ENCODE measurements at places on chromosomes 4 and X.

DNA sequence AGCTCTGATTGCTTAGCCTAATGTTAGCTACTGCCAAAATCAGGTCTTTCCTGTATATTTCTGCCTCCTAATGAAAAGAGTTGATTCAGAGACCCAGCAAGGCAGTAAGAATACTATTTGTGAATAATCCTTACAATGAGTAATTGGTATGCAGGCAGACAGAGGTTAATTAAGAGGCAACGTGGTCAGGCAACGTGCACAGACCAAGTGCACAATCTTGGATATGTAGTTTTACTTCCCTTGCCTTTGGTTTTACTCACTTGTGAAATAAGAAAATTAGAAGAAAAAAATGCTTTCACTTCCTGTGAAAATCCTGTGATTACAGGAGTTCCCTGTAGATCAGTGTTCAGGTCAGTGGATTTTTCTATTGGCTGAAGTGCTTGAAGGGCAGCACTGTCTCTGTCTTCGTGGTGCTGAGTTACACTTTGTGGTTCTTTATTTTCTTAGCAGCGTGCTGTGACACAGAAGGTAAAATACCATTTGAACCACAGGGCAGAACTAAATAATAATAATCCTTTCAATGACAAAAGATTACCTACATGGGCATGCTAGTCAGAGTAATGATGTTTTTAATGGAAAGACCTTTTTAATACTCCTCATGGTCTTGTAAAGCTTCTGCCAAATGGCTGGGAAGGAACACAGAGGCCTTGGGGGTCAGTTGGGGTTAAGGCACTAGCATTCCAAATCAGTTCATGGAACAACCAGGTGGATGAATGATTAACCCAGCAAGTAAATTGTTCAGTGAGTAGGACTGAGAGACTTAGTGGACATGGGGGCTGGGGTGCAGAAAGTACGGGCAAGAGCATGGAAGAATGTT lies 430.9 kb downstream of the MAPK10 start:
- DNase-seq: no peak

- DNase-seq: no peak
These were observed 49.2 kb downstream of the PRPS1 start for GRCh38 chrX:107677501-107677901.

- DNase-seq: no peak
These were observed 929.3 kb downstream of the PCDH19 start for GRCh38 chrX:99480728-99481127.

GRCh38 chr4:21790438-21791029 lies 158.0 kb downstream of the KCNIP4 start:
- DNase-seq: no peak

- DNase-seq: no peak
These were observed 3.8 kb downstream of the ZFX start for GRCh38 chrX:24153178-24153795.

GRCh38 chrX:116276261-116276660 lies 105.7 kb downstream of the AGTR2 start:
- DNase-seq: no peak

DNA sequence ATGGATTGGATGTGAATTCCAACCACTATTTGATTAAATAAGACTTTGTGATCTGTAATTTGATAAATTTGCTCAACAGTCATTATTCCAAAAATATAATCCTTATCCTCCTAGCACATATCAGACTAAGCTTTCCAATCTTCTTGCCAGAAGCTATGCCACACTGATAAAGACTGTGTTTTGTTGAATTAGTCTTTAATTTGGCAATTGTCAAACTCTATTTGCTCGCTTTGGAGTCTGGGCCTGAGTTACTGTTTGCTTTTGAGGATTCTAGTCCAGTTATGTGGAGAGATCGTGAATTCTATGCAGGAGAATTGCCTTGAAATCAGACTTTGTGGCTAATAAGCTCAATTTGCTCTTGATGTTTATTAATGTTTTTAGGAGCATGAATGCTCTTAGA lies 10.9 kb upstream of the RNF150 start:
- no peak for DNase-seq
